ENCODE measurements at places on chromosomes 6 and 20.

DNA sequence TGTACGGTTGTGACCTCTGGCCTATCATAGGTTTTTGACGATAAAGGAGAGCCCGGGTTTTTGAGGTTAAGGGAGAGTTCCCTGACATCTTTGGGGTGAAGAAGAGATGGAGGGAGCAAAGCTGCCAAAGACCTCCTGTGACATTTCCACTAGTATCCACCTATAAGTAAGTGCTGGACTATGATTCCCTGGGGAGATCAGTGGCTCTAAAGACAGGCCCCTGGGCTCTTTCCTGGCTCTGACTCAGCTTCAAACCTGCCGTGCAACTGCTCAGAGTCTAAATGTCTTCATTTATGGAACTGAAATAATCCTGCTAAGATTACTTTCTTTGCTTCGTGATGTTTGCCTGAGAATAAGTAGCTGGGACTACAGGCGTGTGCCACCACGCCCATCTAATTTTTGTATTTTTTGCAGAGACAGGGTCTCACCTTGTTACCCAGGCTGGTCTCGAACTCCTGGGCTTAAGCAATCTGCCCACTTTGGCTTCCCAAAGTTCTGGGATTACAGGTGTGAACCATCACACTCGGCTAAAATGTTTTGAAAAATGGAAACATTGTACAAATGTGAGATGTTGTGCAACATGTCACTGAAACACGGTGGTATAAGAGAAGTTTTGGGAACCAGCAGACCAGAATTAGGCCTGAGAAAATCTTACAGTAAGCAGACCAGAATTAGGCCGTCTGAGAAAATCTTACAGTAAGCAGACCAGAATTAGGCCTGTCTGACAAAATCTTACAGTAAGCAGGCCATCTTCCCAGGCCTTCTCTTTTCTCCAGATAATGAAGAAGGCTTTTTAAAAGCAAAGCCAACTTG lies 1.1 kb upstream of the PAQR8 start:
- no peak for DNase-seq

GRCh38 chr20:62860391-62860923 lies 1.2 kb downstream of the TCFL5 start:
- no peak for DNase-seq

DNA sequence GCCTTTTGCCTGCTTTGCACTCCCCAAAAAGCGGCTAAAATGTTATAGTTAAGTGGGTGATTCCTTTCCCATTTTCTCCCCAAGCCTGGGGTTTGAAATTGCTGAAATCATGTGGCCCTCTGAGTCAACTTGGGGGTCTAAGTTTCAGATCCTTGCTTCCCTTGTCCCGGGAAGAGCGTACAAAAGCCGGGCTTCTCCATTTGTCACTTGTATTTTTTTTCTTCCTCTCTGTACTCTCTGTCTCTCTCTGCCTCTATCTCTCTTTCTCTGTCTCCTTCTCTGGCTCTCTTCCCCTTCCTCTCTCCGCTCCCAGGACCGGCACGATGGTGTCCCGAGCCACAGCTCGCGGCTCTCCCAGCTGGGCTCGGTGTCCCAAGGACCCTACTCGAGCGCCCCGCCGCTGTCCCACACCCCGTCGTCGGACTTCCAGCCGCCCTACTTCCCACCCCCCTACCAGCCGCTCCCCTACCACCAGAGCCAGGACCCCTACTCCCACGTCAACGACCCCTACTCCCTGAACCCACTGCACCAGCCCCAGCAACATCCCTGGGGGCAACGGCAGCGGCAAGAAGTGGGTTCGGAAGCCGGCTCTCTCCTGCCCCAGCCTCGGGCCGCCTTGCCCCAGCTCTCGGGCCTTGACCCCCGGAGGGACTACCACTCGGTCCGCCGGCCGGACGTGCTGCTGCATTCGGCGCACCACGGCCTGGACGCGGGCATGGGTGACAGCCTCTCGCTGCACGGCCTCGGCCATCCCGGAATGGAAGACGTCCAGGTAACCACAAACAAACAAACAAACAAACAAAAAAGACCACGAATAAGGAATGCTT lies 4.6 kb downstream of the TFAP2B start:
- DNase-seq, result no peak

DNA sequence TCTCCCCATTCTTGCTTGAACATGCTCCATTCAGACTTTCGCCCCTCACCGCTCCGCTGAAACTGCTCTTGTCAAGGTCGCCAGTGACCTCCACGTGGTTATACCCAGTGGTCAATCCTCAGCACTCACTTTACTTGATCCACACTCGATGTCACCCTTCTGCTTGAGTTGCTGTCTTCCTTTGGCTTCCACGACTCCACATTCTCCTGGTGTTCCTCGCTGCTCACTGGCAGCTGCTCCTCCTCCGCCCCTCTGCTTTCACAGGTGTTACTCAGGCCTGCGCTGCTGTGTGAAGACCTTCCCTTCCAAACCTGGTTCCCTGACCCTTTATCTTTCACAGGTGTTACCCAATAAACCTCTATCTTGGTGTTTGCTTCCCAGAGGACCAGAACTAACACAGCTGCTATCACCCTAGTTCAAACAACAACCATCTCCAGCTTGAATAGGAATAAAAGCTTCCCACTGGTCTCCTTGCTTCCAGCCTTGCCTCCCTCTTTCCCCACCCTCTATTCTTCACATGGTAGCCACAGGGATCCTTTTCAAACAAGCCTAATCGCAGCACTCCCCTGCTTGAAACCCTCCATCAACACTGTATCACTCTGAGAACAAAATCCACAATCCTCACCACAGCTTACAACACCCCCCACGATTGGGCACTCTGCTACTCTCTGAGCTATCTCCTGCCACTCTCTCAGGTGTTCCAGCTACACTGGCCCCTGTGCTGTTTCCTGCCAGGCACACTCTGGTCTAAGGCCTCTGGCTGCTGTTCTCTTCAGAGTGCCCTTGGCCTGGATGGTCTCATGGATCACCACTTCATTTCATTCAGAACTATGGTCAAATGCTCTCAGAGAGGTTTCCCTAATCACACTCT lies 10.7 kb downstream of the PPIL1 start:
- DNase-seq, result no peak

DNA sequence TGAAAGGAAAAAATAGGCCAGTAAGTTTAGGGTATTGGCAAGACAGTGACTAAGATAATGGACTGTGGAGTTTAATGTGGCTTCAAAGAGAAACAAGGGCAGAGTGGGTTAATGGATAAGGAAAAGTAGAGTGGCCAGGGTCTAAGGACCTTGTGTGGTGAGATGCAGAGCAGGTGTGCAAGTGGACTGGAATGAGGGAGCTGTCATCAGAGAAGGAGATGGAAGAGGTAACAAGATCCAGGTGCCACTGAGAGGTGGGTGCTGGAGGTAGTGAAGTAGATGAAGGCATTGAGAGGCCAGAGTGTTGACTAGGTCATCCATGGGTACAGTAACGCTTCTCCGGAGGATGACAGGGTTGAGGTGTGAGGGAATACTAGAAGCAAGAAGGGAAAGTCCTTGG lies 136.1 kb downstream of the QRSL1 start:
- DNase-seq, result no peak

- no peak for DNase-seq
Observed at GRCh38 chr20:61520076-61520892, 268.2 kb downstream of the CDH4 start.

GRCh38 chr6:100461917-100462705 lies 2.6 kb downstream of the SIM1 start:
- DNase-seq, result no peak

- DNase-seq, result no peak
Observed at GRCh38 chr6:39327507-39327906, 5.0 kb upstream of the KCNK16 start.

DNA sequence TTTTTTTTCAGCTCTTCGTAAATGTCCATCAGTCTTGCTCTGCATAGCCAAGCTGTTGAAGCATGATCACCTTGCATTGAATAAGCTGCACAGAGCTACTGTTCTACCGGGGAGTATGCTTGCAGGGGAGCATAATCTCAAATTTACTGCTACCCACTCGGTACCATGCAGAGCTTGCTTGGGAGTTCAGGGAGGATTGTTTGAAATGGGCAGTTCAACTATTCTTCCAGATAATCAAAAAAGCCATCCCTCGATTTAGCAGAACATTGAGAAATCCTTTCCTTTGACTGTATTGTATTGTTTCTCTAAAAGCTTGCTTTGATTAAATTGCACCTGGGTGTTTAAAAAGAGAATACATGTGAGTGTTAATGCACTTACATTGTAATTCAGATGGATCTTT lies 332.6 kb downstream of the UTRN start:
- no peak for DNase-seq

DNA sequence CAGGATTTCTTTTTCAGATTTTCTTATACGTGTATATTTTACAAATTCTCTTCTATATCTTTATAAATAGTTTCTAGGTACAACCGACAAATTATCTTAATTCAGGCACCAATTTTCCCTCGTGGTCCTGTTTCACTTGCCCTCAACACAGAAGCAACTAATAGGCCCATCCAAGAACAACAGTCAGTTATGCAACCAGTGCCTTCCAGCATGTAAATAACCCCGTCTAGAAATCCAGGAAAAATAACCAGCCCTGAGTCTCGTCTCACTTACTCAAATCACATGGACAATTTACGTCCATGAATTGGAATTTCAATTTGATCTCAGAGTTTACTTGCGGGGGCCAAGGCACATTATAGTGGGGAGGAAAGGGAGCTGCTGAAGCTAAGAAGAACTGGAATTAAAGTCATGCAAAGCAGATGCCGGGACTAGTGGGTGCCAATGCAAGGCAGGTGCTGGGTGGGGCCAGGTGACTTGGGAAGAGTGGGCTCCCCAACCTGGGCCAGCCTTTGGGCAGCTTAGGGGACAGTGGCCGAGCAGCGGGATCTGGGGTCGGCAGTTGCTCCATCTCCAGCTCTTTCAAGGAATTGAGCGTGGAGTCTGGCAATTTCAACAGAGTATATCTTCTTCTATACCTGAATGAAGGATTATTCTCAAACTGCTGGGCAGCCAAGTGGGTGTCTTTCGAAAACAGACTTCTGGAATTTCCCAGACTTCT lies 121.7 kb downstream of the EDN3 start:
- no peak for DNase-seq

- no peak for DNase-seq
Observed at GRCh38 chr6:29553268-29554057, 6.1 kb downstream of the UBD start.

DNA sequence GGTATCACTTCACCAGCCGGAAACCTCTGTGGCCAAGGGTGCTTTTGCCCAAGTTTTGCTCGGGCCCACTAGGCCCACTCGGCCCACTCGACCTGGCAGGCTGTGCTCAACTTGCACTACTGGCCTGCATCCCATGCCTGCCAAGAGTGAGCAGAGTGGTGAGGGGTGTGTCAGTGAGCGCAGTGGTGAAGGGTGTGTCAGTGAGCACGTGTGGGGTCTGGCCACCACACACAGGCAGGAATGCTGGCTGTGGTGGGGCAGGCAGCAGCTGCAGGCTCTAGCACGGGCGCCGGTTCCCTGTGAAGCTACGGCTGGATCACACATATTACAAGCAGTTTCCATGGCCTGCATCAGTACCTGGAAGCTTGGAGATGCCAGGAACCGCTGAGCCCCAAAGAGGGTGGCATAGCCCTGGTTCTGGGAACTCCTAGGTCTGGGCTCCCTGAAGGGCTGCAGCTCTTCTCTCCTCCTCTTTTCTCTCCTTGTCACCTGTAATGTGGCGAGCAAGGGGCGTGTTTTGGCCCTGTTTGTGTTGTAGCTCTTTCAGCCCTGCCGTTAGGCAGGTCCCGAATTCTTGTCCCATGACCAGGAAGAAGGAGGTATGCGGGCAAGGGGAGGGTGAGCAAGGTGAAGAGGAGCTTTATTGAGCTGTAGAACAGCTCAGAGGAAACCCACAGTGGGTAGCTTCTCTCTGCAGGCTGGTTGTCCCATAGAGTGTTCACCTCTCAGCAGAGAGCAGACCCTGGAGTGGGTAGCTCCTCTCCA lies 51.0 kb upstream of the CLDN20 start:
- DNase-seq, result no peak

GRCh38 chr6:76682842-76683241 lies 610.4 kb upstream of the IMPG1 start:
- DNase-seq, result no peak

Data from HuH-7.5 (cell line).